ENCODE measurements at places on chromosomes 6 and 20.

- no peak for DNase-seq
Observed at GRCh38 chr6:144612811-144613210, 327.7 kb downstream of the UTRN start.

DNA sequence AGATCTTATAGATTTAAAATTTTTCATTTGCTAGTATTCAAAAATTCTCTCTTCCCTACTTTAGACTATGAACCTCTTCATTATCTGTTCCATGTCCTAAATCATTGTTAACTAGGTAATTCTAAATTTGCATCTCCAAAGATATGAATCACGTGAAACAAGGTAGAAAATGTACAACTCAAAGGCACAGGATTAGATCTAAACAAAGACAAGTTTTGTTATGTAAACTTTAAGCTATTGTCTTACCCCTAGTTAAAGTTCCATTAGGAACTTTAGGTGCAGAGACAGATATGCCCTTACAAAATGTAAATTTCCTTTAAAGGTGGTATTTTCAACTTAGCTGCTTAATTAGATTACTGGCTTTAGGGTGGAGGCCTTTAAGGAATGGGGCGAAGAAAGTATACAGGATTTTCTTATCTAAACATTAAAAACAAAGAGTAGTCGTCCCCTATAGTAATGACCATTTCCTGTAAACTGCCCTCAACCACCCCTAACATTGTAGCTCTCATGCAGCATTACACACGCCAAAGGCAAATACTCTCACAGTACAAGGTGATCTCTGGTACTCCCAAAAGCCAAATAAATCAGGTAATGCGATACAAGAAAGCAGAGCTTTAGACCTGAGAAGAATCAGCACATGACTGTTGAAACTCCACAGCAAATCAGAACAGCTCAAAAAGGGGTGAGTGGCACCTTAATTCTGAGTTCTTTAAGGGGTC, 57.4 kb upstream of the MRAP2 start:
- DNase-seq, result no peak

- DNase-seq, result no peak
Observed at GRCh38 chr6:22117631-22118030, 179.2 kb downstream of the PRL start.

DNA sequence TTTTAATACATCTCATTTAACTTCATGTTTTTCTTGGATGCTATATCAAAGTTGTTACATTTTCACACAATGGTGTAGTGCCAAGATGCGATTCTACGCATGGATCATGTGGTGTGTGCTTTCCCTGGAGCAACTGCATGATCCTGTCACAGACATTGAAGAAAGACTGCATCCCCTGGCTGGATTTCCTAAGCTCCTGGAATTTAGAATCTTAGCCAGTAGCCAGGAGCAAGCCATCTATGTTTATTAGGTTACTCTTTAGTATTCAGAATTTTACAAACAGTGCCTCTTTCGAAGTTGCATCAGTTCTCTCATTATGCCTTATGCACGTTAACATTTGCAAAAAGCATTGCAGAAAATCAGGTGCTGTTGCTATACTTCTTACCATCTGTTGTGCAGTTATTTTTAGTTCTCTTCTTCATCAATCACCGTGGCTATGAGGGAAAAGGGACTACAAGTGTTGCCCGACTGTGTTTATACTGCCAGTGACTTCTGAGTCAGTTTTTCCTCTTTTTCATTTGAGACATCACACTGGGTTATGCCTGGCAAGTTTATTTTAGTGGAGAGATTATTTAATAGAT, 584.2 kb downstream of the BCKDHB start:
- DNase-seq, result no peak

DNA sequence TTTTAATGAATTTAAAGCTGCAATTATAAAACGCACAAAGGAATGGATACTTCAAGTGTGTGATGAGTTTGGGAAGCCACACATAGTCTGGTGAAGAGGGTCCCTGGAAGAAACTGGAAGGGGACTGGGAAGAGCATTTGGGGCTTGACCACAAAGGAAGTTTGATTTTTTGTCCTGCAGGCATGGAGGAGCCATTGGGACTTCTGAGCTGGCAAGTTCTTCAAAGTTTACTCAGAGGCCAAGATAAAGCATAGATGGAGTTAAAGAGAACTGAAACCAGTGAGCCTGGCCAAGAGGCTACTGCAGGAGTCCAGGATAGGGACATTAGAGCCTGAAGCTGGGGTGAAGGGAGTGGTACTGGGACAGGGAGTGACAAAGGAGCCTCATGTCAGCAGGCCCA, 95.0 kb downstream of the AIG1 start:
- DNase-seq, result no peak

DNA sequence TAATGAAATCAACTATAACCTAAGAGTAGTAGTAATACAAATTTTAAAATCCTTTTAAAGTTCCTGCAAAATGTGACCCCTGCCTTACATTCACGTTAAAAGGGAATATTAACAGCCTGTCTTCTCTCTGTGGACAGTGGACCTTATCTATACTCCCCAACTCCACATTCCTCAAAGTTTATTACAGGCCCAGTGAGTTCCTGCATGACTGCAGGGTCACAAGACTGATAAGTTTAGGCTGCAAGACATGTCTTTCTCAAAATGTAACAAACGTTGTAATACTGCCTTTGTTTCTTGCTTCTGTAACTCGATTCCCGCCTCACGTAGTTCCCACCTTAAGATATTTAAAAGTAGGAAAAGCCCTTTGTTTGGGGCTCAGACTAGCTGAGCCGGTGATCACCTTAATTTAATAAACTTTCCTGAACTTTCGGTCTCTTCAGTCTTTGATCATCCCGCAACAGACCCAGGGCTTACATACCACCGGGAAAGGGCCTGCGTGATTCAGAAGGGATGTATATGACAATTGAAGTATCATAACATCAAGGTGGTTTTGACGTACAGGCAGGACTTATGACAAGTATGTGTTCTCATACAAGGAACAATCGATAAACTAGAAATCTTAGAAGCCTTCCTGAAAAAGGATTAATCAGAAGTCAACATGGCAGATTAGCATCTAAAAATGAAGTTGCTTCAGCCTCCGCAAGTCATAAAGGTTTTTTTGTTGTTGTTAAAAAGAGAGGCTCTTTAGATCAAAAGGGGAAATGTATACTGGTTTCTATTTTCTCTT, 3.0 kb downstream of the IL22RA2 start:
- no peak for DNase-seq

GRCh38 chr6:147733686-147734085, 225.2 kb downstream of the SAMD5 start:
- DNase-seq, result no peak

DNA sequence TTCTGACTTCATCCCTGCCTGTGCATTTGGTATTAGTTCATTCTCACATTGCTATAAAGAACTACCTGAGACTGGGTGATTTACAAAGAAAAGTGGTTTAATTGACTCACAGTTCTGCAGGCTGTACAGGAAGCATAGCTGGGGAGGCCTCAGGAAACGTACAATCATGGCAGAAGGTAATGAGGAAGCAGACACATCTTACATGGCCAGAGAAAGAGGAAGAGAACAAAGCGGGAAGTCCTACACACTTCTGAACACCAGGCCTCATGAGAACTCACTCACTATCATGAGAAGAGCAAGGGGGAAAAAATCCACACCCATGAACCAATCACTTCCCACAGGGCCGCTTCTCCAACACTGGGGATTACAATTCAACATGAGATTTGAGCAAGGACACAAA, 303.9 kb downstream of the CBLN4 start:
- no peak for DNase-seq
